NCI-H2227 treated with DMSO at 0.1 percent for 48 hours (cell line): ENCODE measurements at places on chromosomes 13 and 19.

DNA sequence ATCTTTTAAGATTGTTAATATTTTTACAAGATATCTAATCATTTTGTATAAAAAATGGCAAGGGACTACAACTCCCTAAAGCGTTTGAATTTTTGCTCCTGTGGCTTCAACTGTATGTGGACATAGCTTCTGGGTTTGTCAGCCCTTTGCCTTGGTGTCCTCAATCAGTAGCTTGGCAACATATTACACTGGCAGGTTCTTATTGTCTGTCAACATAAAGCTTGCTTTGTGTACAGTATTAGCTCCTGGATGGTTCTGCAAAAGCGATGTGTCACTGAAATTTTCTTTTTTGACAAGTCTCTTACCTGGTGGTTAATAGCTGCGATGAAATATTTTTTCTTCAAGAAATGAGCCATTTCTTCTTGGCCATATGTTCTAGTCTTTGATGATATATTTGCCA lies 190.0 kb downstream of the HS6ST3 start:
- DNase-seq = no peak

DNA sequence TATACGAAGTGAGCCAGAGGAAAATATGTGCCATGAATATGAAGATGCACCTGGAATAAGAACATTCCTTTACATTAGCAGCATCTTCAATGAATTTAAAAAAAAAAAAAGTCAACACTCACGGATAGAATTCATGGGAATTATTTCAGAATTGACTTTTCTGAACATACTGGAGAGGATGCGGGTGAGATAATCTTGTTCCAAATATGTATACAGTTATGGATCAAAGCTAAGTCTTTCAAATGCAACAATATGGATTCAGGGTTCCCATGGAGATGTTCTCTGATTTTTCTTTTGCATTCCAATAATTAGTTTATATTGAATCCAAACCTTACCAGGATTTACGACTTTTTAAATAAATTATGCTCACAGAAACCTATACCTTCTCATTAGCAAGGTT lies 1660.7 kb downstream of the SLITRK1 start:
- no peak for DNase-seq

- DNase-seq = no peak
Observed at GRCh38 chr19:52070496-52070895, 21.9 kb upstream of the ZNF432 start.

DNA sequence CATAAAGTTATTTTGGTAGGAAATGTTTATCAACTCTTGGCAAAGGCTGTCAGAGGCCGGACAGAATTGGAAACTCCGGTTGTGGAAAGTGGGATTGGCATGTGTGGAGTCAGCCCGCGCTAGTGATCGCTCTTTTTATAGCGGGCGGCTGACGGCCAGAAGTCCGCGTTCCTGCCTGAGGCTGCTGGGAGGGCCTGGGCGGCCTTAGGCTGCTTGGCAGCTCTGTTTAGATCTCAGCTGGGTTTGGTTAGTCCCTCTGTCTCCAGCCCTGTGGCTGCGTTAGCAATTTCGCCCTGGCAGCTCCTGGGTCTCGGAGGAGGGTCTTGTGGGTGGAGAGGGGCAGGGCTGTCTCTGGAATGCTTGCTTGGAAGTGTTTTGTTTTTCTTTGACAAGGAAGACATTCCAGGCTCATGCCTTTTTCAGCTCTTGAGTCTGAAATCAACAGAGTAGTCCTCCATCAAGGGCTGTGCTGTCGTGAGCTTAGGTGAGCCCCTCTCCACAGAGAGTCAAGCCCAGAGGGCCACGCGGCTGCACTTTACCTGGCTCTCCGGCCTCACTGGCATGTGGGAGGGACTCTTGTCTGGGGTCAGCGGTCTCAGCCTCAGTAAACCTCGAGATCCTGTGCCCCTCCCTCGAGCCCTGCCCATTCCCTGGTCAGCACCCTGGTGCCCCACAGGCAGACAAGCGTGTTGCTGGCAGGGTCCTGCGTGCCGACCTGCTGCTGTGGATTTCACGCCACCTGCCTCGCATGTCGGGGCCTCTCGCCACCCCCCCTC lies 22.5 kb downstream of the DOT1L start:
- no peak for DNase-seq

DNA sequence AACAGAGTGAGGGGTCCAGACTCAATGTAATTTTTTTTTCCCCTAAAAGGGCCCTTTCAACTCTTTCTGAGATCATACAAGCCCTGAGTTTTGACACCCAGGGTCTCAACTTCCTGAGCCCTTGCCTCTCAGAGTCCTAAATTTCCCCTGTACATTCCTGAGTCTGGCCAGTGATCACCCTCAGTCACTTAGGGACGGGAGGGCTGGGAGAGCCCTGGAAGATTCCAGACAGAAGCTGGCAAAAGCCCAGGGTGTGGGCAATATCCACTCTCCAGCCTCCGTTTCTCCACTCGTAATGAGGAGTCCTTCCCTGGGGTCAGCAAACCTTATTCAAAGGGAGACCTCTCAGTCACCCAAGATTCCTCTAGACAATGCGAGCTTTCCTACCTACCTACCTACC lies 1.6 kb downstream of the PPP1R13L start:
- DNase-seq = no peak

DNA sequence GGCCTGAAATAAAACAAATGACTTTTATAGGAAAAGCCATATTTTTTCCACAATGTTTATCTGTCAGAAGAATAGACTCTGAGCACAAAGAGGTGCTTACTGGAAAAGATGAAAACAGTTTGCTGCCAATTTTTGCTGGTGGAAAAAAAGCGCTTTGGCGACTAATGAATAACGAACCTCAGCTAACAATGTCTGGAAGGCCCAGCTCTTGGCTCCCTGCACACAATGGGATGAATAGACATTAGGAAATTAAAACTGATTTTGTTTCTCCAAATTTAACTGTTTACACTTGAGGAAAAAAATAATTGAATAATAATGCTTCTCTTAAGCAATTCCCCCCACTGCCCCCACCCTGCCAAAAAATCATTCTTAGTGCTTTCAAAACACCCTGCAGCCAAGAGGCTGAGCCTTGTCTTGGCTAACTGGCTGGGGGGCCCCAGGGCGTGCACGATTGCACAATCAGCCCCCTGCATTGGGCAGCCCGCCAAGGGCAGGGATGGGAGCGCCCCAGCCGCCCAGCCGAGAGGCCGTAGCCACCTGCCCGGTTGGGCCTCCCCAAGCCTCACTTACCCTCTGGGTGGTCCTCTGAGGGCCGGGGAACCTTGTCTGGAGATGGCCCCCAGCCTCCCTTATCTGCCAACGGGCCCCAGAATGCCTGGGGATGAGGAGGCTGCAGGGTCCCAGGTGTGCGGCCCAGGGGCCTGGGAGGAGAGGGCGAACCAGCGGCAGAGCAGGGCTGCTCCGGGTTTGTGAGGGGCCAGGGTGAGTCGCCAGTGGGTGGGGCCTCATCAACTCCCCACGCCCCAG lies 16.8 kb downstream of the CEBPG start:
- no peak for DNase-seq

- no peak for DNase-seq
Observed at GRCh38 chr13:114143806-114144605, 11.6 kb upstream of the RASA3 start.

DNA sequence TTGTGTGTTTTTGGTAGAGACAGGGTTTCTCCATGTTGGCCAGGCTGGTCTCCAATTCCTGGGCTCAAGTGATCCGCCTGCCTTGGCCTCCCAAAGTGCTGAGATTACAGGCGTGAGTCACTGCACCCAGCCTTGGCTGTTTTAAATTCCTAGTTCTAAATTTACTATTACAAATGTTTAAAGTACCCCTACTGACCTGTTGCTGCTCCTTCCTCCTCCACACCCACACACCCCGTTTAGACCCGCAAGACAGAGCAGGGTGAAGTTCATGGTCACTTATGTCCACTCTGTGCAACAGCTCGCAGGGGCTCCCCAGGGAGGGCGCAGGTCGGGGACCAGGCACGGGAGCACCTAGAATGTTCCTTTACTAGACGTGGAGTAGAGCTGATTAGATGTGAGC lies 28.7 kb downstream of the TMEM161A start:
- no peak for DNase-seq

DNA sequence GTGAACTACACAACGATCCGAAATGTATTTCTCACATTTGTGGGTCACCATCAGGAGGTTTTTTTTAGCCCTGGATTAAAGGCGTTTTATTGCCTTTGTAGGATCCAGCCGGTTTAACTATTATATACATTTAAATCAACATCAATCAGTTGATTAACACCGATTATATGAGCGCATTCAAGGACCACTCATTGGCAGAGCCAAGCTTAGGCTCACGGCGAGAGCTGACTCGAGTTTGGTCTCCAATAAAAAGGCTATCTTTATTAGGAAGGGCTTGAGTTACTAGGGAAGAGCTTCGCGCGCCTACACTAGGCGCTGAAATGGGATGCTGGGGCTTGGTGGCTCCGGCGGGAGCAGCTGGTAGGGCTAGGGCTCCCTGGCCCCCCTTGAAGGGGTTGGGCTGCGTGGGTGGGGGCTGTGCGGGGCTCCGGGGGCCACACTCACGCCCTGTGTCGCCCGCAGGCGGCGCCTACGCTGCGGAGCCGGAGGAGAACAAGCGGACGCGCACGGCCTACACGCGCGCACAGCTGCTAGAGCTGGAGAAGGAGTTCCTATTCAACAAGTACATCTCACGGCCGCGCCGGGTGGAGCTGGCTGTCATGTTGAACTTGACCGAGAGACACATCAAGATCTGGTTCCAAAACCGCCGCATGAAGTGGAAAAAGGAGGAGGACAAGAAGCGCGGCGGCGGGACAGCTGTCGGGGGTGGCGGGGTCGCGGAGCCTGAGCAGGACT lies 4.2 kb downstream of the PDX1 start:
- DNase-seq = no peak

DNA sequence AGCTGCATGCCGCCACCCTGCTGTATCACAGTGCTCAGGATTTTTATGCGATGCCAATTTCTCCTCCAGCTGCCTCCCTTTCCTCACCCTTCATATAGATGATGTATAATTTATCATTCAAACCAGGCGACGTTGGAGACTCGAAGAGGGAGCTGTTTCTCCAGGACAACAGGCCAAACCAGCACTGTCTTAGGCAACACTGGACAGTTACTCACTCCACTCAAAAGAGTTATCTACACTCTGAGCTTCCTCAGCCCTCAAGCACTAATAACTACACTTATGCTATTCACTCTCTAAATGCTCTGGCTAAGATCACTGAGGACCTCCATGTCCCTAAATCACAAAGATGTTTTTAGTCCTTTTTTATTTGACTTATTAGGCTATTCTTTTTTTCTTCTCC lies 87.3 kb upstream of the RFC3 start:
- DNase-seq = no peak

DNA sequence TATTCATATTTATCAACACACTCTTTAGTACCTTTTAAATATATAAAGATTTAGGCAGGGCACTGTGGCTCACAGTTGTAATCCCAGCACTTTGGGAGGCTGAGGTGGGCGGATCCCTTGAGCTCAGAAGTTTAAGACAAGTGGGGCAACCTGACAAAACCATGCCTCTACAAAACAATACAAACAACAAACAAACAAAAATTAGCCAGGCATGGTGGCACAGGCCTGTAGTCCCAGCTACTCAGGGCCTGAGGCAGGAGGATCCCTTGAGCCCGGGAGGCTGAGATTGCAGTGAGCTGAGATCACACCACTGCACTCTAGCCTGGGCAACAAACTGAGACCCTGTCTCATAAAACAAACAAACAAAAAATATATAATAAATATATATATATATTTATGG lies 1748.3 kb upstream of the PCDH20 start:
- no peak for DNase-seq

DNA sequence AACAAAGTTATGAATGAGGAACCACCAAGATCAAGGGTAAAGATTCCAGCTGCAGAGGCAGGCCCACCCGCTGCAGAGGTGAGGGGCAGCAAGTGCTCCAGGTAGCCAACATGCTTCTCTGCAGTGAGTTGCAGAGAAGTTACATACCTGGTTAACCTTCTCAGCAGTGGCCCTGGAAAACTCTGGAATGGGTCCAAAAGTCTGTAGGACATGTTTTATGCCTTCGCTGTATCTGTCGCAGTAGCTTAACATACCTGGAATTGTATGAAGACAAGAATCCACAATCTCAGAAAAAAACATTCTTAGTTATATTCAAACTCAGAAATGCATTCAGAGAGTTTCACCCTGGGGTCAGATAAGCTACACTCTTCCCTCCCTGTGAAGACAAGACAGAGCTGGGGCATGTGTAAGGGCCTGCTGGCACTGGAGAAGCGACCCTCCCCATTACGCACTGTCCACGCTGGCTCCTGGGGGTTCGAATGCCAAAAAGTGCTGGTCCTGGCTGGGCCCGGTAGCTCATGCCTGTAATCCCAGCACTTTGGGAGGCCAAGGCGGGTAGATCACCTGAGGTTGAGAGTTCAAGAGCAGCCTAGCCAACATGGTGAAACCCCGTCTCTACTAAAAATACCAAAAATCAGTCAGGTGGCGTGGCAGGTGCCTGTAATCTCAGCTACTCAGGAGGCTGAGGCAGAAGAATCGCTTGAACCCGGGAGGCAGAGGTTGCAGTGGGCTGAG lies 121.0 kb downstream of the CRYL1 start:
- DNase-seq = no peak

- no peak for DNase-seq
Observed at GRCh38 chr13:104987621-104988020, 1547.8 kb downstream of the EFNB2 start.

GRCh38 chr13:36345438-36346221 lies 564 bp downstream of the SPART start:
- peak; percentile 24 for DNase-seq

- DNase-seq = no peak
Observed at GRCh38 chr13:39935155-39935554, 279.7 kb downstream of the COG6 start.

- no peak for DNase-seq
Observed at GRCh38 chr13:30169442-30169841, 137.9 kb downstream of the KATNAL1 start.

DNA sequence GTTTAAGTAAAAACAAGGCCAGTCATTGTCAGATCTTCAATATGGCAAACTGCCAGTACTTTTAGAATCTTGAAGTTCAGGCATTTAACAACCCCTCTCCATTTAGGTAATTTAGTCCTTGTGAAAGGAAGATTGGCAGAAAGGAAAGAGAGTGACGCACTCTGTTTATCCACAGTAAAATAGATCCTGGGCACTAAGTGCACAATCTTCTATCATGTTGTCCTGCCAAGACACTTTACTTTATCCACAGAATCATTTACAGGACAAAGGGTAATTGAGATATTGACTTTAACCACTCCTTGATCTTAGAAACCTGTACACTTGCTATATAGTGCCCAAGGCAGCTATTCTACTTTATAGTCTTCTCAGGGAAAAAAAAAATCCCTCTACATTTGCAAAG lies 786.4 kb upstream of the SLITRK1 start:
- peak; percentile 89 for DNase-seq

DNA sequence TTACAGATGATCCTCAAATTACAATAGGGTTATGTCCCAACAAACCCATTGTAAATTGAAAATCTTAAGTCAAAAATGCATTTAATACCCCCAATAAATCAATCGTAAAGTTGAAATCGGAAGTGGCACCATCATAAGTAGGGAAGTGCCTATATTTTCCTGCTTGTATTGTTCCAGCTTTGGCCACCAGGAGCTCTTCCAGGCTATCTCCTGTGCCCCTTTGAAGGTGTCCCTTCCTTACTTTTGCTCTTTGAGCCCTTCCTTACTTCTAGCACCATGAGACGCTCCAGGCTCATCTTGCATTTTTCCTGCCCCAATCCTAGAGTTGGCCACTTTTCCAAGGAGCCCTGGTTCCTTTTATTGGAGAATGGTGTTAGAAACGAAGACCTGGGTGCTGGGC lies 163.0 kb upstream of the TSC22D1 start:
- no peak for DNase-seq

- no peak for DNase-seq
Observed at GRCh38 chr19:7346488-7346971, 2.2 kb upstream of the ARHGEF18 start.

GRCh38 chr19:55013596-55013995 lies 24.5 kb downstream of the GP6 start:
- DNase-seq = no peak

- peak; percentile 94 for DNase-seq
Observed at GRCh38 chr19:56120371-56121179, 520 bp downstream of the ZNF787 start.
